ENCODE measurements at places on chromosomes 2 and 18.

GRCh38 chr2:6888724-6889123 is 11.1 kb downstream of the RSAD2 start:
- no peak for DNase-seq

DNA sequence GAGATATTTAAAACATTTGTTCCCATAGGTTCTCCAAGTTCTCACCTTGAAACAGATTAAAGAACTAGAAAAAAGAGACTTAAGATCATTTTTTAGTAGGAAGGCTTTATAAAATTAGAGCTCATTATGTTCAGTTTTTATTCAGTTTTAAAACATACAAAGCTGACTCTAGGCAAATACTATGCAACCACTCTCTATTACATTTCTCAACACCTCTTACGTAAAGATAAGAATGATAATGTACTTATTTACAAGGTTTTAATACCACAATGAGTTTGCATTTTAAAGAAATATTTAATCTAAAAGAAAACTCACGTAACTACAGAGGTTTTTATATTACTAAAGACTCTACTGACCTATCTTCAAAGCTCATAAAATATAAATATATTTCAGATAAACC is 68.8 kb downstream of the TMEM131 start:
- DNase-seq: no peak

- DNase-seq: no peak
These were observed 13.7 kb downstream of the HES6 start for GRCh38 chr2:238225911-238226697.

DNA sequence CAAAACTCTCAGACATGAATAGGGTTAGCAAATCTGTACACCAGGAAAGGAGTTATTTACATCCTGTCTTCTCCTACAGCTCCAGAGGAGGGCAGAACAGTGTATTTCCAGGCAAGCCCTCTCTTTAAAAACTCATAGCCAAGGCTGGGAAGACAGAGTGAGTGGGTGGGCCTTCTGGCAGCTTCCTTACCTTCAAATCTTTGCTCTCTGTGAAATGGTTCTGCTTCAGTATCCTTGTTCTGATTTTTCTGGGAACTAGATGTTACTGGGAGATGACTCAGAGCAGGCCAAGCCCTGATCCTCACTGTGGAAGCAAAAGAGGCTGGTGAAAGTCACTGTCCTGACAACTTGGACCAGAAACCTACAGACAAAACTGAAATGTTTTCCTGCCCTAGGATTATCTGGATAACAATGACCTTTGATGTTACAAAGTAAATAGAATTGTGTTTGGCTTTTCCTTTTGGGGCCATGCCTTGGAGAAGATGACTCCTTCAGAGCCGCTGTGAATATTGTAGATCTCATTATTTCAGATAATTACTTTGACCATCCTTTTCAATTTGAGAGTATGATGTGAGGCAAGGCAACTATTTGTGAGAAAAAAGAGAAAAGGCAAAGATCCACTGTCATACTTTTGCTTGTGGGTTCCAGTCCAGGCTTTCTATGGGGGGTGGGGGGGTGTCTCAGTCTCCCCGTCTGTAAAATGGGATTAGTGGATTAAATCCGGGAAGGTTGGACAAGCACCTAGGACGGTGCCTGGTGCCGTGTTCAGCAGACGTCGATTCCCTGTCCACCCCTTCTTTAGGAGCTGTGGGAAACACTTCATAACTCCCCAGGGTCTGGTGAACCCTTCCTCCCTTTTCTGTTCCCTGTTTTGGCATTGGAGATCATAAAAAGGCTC is 644 bp upstream of the QPCT start:
- no peak for DNase-seq

GRCh38 chr2:120807751-120808150 is 72.1 kb downstream of the GLI2 start:
- no peak for DNase-seq

DNA sequence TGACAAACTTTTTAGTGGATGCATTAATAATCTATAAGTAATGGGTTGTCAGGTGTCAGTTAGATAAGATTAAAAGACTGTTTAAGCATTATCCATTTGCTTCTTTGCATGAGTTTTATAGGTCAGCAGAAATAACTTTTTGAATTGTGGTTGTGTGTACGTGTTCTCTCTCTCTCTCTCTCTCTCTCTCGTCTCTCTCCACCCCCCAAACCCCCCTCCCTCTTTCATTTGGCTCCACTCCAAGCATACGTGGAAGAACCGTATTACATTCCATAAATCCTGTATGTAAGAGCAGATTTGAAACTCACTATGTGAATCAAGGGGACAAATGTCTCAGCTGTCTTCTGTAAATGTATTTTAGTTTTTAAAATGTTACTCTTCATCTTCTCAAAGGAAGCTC is 120.2 kb downstream of the MEIS1 start:
- no peak for DNase-seq

GRCh38 chr2:101931402-101931801 is 60.4 kb upstream of the IL1R2 start:
- no peak for DNase-seq

GRCh38 chr2:3242747-3243369 is 134.8 kb downstream of the EIPR1 start:
- no peak for DNase-seq

GRCh38 chr2:236703373-236703709 is 133.7 kb downstream of the ACKR3 start:
- no peak for DNase-seq

DNA sequence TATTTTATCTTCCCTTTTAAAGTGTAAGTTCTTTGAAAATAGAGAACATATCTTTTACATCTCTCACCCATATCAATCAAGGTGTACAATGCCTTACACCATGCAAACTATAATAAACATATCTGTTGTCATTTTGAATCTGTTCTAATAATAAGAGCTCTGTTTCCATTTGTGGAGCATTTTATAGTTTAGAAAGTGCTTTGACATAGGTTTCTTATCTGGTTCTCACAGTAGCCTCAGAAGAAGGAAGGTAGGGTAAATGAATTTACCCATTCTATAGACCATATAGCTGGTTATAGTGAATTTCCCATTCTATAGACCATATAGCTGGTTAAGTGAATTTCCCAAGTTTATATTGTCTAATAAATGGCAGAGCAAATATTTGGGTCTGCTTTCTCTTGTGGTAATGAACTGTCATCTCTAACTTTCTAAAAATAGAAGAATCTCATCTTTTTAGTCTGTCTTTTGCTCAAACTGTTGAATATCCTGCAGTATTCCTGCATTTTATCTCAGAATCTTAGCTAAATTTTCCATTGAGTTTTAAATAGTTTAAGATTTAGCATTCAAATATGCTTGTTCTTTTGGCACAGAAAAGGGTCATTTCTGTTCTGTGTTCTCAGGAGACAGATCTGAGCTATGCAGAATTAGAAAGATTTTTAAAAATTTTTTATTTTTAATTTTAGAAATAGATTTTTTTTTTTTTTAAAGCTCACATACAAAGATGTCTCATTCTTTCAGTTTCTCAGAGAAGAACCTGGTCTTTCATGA is 80.7 kb upstream of the STON1 start:
- no peak for DNase-seq

- no peak for DNase-seq
These were observed 335.2 kb downstream of the AGPS start for GRCh38 chr2:177727577-177728398.
